ENCODE measurements at places on chromosomes 3 and 15.

GRCh38 chr15:73869216-73869995, 4.0 kb upstream of the TBC1D21 start:
- no peak for DNase-seq

GRCh38 chr15:42716626-42717025, 20.3 kb downstream of the CDAN1 start:
- DNase-seq: no peak

DNA sequence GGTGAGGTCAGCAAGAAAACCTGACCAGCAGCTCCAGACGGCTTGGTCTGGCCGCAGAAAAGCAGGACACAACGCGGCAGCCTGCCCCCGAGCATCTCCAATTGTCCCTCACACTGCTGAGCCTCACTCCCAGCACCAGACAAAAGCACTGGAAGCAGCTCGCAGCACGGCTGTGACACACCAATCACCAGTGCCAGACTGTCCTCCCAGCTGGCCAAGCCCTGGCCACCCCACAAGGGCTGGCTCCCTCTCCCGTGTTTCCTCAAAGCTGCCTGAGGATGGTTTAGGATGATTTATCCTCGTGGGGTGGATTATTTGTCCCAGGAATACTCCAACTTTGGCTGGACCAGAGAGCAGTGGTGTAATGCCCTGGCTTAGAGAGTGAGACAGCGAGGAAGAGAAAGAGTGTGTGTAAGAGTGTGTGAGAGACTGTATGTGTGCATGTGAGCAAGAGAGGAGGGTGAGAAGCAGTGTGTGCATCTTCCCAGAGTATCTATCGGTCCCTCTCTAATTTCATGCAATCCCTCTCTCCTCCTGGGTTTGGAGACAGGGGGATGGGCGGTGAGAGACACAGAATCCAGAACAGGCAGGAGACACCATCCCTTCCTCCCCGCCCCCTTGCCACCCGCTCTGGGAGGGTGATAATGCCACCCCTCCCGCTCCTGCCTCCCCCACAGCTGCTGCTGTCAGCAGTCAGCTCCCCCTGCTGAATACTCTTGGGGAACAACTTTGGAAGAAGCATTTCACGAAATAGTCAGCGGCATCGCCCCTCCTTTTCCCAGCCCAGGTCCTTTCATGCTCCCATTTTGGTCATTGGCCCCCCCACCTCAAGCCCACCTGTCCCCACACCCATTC, 34.2 kb downstream of the SEMA5B start:
- DNase-seq: no peak

DNA sequence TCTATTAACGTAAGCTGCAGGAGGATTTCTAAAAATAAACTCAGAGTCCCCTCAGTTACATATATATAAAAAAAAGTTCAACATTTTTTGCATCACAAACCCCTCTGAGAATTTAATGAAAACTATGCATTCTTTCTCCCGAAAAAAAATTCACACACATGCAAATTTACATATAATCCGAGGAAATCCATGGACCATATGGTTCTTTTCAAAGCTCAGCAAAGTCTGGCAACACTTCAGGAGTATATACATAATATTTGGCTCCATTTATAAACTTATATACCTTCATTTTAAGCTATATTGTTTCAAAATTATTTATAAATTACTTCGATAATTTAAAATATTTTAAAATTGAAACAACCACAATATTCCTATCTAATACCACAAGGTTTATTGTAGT, 140.7 kb upstream of the PLXND1 start:
- no peak for DNase-seq

- no peak for DNase-seq
Observed at GRCh38 chr3:146322216-146322817, 71.4 kb upstream of the PLSCR4 start.

- no peak for DNase-seq
Observed at GRCh38 chr3:191373327-191373726, 43.0 kb upstream of the UTS2B start.

All from bone marrow (tissue), 2 donors.